ENCODE measurements at places on chromosomes 16 and 17.

- no peak for DNase-seq
These were observed 621.7 kb upstream of the CDH11 start for GRCh38 chr16:65743558-65743957.

GRCh38 chr16:11976850-11977375, 379 bp downstream of the SNX29 start:
- DNase-seq, result no peak

DNA sequence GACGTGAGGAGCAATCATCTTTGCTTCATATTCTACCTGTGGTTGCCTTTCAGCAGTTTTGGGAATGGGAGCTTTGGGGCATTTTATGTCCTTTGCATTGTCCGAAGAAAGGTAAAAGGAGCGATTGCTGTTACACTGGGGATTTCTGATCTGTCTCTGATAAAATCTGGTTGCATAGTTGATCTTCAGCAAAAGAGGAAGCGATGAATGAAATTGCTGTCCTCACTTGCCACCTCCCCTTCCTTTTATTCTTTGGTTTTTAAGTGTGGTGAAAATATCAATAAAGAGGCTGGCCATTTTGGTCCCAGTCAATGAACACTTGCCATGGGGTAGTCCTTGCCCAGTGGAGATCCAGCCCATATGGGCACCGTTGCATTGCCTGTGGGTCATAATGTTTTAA, 236.8 kb downstream of the MSI2 start:
- DNase-seq, result no peak

- DNase-seq, result peak; percentile 90
These were observed 24.9 kb downstream of the SBK1 start for GRCh38 chr16:28317040-28317880.

DNA sequence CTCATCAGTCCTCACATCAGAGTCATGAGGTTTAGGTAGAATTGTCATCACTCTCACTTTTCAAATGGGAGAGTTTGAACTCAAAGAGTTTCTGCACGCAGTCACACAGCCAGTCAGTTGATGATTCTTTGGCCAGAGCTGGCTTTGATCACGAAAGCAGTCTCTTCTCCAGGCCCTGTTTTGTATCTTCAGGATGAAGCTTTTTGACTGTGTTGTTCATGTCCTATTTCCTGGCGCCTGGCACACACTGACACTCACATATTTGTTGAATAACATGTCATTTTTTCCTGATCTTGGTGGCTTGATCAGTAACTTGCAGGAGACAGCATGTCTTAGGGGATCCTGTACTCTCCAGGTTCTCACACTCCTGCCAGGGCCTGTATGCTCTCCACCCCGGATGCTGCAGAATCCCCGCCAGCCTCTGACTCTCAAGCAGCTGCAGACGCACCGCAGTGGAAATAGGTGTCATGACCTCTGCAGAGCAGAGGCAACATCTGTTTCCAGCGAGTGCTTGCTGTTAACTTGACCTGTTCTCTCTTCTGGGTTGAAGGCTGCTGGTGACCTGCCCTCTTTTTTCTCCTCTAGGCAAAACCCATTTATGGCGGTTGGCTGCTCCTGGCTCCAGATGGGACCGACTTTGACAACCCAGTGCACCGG, 33.0 kb downstream of the MPRIP start:
- peak; percentile 46 for DNase-seq

DNA sequence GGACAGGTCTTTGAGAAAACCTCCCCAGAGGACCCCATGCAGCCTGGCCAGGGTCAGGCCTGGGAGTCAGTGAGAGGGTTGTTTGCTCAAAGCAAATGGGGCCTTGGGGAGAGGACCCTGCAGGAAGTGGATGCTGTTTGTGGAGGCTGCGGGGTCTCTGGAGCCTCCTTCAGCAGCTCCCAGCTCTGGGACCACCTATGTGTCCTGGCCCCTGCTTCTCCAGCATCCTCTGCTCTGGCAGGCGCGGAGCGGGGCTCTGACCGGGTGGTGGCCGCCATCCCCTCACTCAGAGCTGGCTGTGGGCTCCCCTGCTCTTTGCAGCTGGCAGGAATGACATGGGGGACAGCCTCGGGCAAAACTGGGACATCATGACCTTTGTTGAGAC, 29.8 kb upstream of the CIBAR2 start:
- DNase-seq, result no peak

- DNase-seq, result no peak
These were observed 101.5 kb downstream of the BRIP1 start for GRCh38 chr17:61761827-61762226.

DNA sequence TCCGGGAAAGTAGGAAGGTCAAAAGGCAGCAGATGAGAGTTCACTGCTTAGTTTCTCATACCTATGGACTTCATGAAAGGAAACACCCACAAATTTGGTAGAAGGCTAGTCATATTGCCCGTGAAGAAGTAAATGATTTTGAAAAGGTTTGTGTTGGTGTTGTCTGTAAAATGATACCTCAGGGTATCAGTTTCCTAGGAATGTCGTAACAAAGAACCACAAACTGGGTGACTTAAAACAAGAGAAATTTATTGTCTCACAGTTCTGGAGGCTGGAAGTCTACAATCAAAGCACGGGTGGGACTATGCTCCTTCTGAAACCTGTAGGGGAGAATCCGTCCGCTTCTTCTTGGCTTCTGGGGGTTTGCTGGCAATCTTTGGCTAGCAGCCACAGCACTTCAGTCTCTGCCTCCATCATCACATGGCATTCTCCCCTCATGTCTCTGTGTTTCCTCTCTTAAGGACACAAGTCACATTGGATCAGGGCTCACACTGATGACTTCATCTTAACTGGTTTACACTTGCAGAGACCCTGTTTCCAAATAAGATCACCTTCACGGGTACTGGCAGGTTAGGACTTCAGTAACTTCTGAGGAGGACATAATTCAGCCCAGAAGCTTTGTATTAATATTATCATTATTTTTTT, 2.0 kb upstream of the NAE1 start:
- no peak for DNase-seq

- peak; percentile 12 for DNase-seq
These were observed 57.4 kb upstream of the MRTFB start for GRCh38 chr16:14013571-14014283.

GRCh38 chr17:74408815-74409214, 23.1 kb upstream of the GPRC5C start:
- DNase-seq, result no peak

DNA sequence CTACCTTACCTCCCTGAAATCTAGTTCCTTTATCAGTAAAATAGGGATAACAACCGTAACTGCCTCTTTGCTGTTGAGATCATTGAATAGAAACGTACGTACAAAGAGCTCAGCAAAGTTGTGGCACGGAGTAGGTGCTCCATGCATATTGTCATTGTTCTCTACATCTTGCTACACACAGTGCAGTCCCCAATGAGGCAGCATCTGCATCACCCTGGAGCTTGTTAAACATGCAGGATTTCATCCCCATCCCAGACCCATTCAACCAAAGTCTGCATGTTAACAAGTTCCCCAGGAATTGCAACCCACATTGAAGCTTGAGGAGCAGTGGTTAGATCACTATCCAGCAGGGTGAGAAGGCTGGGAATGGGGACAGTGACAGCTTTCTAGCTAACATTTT, 33.7 kb upstream of the CCL2 start:
- no peak for DNase-seq

DNA sequence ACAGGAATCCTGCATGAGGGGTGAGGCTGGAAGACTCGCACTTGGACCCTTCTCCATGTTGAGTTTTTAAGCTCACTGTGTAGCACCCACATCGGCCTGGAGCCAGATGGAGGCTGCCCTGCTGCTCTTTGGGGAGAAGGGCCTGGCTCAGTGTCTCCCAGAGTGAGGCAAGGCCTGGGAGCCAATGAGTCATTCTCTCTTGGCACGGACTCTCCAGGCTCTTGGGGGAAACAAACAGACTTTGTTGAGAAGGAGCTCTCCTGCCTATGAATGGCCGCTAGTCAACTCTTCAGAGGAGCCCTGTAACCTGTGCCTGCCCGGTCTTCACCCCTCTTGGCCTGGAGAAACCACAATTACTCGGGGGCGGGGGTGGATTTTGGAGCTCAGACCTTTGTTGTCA, 50.8 kb upstream of the MAF start:
- DNase-seq, result no peak

DNA sequence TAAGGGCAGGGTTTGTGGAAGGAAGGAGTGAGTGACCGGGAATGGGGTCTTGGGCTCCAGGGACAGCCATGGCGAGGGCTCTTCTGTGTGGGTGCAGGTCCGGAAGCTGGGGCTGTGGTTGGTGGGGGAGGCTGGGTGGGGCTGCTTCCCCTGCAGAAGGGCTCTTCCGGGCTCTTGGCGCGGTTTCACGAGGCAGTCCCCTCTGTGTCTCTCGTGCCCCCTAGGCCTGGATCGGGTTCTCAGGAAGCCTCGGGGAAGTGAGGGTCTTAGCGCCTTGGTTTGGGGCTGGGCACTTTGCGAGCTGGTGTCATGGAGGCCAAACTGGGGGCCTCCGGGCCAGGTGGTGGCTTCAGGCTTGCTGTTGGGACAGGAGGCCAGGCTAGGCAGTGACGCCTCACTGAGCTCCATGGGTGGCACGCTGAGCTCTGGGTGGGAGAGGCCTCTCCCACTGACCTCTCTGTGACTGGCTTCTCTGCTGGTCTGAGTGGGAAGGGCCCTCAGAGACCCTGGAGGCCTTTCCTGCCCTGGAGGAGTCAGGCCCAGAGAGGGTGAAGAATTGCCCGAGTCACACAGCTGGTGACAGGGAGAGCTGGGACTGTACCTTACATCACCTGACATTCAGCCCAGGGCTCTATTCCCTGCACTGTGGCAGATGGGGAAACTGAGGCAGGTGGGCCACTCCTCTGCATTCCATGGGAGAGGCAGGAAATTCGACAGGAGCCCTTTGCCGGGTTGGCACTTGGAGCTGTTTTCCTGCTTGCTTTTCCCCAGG, 8.2 kb downstream of the ADCY7 start:
- peak; percentile 81 for DNase-seq

DNA sequence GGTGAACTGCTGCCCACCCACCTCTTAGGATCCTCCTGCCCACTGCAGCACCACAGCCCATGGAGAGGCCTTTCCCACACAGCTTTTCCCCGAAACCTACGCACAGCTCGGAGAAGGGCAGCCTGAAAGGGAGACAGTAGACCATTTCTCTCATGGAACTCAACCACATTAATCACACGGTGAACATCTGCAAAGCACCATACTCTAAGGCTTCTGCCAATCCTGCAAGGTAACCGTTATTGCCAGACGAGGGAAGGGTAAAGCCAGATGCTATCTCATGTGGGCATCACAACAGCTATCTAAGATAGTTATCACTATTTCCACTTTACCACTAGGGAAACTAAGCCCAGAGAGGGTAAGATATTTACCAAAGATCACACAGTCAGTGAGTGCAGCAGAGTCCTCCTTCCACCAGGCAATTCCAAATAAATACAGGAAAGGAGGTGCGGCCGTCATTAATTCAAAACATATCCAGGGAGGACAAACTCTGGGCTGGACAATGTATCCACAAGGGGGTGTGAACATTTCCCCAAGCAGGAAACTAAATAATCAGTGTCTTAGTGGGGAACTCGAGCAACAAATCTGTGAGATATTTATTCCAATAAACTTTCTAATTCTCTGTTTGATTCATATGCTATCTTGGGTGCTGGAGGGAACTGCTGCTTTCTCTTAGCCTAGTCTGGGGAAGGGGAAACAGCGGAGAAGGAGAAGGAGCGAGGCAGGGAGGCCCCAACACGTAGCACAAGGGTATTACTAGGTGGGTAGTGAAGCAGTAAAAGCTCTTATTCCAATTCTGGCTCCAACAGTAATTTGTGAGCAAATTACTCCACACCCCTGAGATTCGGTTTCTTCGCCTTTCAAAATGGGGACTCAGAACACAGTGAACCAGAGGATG, 723 bp downstream of the TMEM186 start:
- no peak for DNase-seq

- DNase-seq, result peak; percentile 25
These were observed 32.8 kb upstream of the METRNL start for GRCh38 chr17:83046448-83047181.

- DNase-seq, result peak; percentile 62
These were observed 5.4 kb upstream of the LHX1 start for GRCh38 chr17:36931697-36932382.

- no peak for DNase-seq
These were observed 8.8 kb upstream of the TANGO6 start for GRCh38 chr16:68834550-68834949.

DNA sequence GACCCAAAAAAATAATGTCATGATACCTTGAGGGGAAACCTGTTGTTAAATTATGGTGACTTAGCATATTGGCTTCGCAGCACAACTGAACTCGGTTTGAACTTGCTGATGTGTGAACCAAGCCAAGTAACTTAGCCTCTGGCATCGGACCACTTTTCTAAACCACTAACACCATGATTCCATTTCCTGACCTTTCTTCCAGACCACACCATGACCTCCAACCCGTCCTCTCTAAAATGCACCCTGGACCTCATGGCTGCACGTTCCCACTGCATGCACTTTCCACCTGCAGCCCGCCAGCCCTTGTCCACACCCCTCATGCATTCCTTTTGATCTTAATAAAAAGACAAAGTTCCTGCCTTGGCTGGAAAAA, 29.3 kb downstream of the DYNLRB2 start:
- no peak for DNase-seq

DNA sequence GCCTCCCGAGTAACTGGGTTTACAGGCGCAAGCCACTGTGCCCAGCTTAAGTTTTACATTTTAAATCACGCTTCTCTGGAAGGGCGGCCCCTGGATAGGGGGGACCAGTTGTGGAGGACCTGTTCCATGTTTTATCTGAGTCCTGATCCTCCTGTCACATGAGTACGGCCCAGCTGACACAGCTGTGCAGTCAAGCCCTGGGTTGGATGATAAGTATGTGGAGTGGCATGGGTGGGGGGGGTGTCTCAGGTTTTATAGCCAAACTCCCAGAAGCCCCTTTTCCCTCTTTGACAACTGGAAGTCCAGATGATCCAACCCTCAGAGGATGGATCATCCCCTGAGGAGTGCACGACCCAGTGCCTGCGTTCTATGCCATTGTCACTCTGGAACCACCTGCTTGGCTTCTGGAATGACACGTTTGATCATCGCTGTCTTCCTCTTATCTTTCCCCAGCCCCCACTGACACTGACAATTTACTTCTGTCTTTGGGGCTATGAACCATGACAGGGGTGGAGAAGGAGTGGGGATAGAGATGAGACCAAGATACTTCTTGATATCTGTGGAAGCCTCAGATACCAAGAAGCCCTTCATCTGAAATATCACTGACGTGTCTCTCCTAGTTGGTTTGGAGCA, 191.2 kb downstream of the MSI2 start:
- DNase-seq, result no peak

GRCh38 chr17:58083491-58084316, 485 bp downstream of the DYNLL2 start:
- peak; percentile 89 for DNase-seq

GRCh38 chr16:78092758-78093157, 6.7 kb upstream of the WWOX start:
- DNase-seq, result no peak

GRCh38 chr17:55434721-55435120, 13.1 kb upstream of the MMD start:
- DNase-seq, result no peak

DNA sequence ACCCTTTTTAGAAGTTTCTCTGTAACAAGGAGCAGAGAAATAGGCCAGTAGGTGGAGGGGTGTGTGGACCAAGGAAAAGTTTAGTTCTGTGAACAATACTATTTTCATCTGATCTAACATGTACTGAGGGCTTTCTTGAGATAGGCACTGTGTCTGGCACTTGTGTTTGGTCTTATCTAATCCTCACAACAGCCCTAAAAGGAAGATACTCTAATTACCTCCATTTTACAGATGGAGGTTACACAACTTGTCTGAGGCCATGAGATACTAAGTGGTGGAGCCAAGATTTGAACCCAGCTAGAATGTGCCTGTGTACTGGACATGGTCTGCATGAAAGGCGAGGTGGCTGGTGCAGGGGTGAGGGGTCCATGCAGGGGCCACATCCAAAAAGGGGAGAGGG, 4.5 kb downstream of the TNFSF12 start:
- DNase-seq, result no peak

Data from activated effector memory CD4-positive, alpha-beta T cell treated with anti-CD3 and anti-CD28 coated beads, Interleukin-2, amount 50 U/mL, for 16 hours (primary cell).